ENCODE measurements at places on chromosomes 3 and 15. TPM values are rescaled to one million over a fixed set of nuclear protein-coding genes. Genes with fewer than 3 reads are reported as not detected.

The SAXO2 gene
- polyA plus RNA-seq = 2.8 TPM

The KLF15 gene
- polyA plus RNA-seq = 1.4 TPM

The THRB gene
- polyA plus RNA-seq = 38.3 TPM

The RARRES1 gene
- polyA plus RNA-seq = 111 TPM

The ADGRG7 gene
- 56.1 TPM for polyA plus RNA-seq

The SPINT1 gene
- 166 TPM for polyA plus RNA-seq

The THBS1 gene
- 34.0 TPM for polyA plus RNA-seq

The ZNF662 gene
- polyA plus RNA-seq = 23.4 TPM

The DPPA2 gene
- 0.03 TPM for polyA plus RNA-seq

The AMOTL2 gene
- 36.0 TPM for polyA plus RNA-seq

The IMPG2 gene
- polyA plus RNA-seq = 0.57 TPM

The VWA5B2 gene
- polyA plus RNA-seq = 18.6 TPM

The ARPIN gene
- 31.3 TPM for polyA plus RNA-seq

The UROC1 gene
- 0.06 TPM for polyA plus RNA-seq

Measured in large intestine (tissue), 12 donors.